ENCODE measurements at places on chromosomes 4 and X. TPM values are rescaled to one million over a fixed set of nuclear protein-coding genes. Genes with fewer than 3 reads are reported as not detected.
A peak's percentile ranks its signal among the peaks of the same experiment; 100 is the strongest.

Gene AKAP4
- not detected for polyA plus RNA-seq

Gene CSN1S1
- 0.12 TPM for polyA plus RNA-seq

Gene FAM9C
- polyA plus RNA-seq, result not detected

Gene UGT2B17
- polyA plus RNA-seq, result 0.08 TPM

Gene GPR78
- polyA plus RNA-seq, result not detected

Gene TMPRSS11A
- not detected for polyA plus RNA-seq

Gene OCIAD1
- 132 TPM for polyA plus RNA-seq

Gene KIAA1210
- polyA plus RNA-seq, result not detected

- DNase-seq, result no peak
These were observed 130.4 kb downstream of the IDS start for GRCh38 chrX:149374751-149375150.

DNA sequence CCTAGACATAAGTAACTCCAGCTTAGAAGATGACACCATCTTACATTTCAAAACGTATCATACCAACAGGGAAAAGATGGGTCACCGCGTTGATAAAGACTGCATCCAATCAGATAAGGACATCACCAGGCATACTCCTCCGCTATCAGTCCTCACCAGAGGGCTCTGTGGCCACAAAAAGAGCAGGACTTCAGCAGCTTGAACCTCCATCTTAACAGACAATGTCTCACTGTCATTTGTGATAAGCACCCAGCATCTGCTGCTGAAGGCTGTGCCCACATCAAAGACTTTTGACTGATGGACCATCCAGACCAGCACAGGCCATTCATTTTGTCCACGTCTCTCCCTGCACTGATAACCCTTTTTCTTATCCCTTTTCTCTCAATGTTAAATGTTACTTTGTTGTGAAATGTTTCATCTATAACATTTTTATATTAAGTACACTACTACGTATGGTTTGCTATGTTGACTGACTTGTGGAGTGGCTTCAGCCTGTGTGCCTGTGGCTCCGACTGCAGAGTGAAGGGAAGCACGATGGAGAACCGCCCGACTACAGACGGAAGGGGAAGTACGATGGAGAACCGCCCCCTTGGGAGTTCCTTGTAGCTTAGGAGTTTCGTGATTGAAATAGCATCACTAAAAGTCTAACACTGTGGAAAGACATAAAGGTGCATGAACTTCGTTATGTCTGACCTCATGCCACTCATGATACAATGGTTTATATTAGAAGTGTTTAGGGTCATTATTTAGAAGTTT is 595.4 kb upstream of the AGA start:
- no peak for DNase-seq

- no peak for DNase-seq
These were observed 298.6 kb downstream of the PABPC4L start for GRCh38 chr4:133903029-133903428.

DNA sequence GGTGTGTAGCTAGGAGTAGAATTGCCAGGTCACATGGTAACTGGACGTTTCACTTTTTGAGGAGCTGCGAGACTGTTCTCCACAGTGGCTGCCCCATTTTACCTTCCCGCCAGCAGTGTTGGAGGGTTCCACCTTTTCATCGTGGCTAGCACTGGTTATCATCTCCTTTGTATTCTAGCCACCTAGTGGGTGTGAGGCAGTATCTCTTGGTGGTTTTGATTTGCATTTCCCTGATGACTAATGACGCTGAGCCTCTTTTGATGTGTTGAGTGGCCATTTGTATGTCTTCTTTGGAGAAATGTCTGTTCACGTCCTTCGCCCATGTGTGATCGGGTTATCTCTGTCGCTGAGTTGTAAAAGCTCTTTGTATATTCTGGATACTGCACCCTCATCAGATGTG is 10.6 kb downstream of the ABCD1 start:
- DNase-seq, result no peak

GRCh38 chr4:176443117-176443516 is 123.4 kb downstream of the SPCS3 start:
- DNase-seq, result no peak

DNA sequence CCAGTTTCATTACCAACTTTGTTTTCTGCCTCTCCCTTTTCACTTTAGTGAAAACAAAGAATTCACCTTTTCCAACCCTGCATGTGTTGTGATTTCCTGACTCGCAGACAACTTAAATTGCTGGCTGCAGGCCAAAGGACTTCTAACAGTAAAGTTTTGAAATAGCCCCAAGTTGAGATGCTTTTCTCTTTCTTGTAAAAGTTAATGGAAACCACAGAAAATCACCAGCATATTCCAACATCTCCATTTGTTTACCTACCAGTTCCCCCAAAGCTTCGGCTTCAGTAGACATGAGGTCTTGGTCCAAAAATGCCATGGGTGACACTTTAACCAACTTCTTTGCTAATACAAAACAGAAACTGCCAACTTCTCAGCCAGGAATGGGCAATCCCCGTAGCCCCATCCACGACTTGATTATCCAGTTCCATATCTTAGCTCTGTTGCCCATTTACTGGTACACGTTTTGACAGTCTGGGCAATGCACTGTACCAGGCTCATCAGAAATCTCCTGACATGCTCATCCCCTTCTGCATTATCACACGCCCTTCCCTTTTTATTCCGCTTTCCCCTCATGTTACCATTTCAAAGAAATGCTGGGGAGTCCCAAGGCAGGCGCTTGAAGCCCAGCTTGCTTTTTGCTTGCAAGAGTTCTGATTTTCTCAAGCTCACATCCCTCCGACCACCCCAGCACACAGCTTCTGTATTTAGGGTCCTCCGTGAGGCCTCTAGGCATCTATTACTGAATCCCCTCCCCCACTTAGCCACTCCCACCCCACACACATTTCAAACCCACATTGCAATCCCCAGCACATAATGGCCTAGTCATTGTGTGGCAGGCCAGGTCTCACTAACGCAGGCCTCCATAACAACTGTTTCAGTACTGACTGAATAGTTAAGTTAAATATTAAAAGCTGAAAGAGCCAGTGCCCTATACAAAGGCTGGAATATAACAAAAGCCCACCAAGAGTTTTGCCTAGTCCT is 137.9 kb upstream of the S100G start:
- no peak for DNase-seq

- DNase-seq, result no peak
These were observed 40.8 kb downstream of the ARSD start for GRCh38 chrX:2888309-2888708.

DNA sequence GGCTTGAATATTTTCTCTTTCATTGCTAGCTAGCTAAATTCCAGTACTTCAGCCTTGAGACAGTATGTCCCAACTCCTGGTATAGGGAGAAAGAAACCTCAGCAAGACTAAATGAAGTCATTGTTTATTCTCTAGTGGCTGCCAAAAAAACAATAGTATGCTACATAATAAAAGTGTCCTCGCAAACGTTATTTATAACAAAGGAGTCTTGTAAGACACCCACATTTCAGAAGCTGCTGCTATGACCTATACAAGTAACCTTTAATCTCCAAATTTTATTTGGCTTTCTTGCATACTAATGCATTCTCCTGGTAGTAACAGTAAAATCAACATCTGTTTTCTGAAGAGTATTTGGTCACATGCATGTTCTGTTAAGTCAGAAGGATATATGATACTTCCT is 28.8 kb downstream of the NEK1 start:
- no peak for DNase-seq

- DNase-seq, result no peak
These were observed 42.4 kb downstream of the ATOH1 start for GRCh38 chr4:93870876-93871458.

- no peak for DNase-seq
These were observed 33.3 kb upstream of the GPC4 start for GRCh38 chrX:133448512-133449076.

DNA sequence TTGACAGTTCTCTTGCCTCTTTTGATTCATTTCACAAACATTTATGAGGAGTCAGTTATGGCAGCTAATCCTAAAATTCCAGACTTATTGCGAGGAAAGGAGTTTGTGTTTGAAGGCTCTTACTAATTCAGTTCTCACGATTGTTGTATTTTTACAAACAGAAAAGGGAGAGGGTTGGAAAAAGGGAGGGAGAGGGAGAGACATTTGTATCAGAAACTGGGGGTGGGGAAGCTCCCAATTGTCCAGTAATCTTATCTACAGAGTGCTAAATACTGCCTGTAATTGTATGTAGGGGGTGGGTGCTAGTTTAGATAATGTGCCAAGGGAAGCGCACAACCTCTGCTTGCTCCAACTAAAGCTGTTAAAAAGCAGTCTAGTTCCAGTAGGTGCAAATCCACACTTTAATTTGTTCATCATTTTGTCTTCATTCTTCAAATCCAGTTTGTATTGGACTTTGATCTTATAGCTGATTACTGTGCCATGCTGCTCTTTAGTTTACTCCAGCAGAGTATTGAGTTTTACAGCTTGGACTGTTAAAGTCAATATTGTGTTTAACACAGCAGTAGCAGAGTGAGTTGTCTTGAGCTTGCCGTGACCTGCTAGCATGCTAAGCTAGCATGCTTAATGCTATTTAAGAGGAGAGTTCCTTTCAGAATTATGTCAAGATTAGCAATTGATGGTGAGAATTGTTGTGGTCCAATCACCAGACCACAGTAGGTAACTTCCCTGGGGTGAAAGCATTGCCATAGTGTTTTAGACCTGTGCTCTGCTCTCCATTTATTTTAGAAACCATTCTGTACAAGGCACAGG is 13.9 kb downstream of the FNIP2 start:
- DNase-seq, result no peak

GRCh38 chr4:55902677-55903076 is 46.1 kb upstream of the CEP135 start:
- no peak for DNase-seq

DNA sequence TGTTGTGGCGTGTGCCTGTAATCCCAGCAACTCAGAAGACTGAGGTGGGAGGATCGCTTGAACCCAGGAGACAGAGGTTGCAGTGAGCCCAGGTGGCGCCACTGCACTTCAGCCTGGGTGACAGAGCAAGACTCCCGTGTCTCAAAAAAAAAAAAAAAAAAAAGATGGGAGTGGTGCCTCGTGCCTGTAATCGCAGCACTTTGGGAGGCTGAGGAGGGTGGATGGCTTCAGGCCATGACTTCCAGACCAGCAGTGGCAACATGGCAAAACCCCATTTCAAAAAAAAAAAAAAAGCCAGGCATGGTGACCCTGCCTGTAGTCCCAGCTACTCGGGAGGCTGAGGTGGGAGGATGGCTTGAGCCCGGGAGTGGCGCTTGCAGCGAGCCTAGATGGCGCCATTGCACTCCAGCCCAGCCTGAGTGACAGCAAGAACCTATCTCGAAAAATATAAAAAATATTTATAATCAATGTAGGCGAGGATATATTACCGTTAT is 27.0 kb downstream of the EIF2S3 start:
- DNase-seq, result peak; percentile 32

DNA sequence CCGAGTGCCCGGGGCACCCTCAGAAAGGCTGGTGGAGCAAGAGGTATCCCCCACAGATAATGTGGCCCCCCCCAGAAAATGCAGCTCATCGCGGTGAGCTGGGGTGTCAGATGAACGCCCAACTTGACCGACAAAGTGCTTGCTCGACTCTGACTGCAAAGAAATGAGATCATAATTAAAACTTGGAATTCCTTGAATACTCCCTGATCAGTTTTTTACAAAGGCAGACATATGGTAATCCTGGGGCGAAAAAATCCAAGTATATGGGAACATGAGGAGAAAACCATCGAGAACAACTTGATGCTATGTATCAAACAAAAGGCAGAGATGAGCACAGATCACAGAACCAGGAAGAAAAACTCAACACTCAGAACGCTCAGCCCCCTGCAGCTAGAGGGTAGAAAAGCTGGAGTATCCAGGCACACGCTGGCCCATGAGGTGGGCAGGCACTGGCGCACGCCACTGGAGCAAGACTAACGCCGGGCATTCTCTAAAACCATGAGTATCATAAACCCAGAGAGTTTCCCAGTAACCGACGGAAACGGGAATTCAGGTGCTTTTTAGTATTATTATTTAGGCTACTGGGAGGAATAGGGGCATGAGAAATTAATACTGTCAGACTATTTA is 127.3 kb downstream of the AFAP1 start:
- no peak for DNase-seq

DNA sequence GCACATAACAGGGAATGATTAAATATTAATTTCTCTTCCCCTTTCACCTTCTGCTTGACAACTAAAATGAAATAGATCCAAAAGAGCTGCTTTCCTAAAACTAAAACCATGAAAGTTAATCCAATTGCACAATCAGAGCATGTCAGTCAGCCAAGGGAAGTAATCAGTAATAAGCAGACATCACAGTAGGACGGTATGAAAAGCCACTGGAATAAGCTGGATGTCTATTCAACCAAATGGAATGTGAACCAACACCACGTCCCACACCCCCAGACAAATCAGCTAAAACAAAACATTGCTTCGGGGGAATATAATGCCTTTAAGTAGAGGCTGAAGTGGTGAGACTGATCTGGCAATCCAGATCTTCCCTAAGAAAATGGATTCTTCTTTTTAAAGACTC is 859.4 kb upstream of the FTHL17 start:
- DNase-seq, result no peak

DNA sequence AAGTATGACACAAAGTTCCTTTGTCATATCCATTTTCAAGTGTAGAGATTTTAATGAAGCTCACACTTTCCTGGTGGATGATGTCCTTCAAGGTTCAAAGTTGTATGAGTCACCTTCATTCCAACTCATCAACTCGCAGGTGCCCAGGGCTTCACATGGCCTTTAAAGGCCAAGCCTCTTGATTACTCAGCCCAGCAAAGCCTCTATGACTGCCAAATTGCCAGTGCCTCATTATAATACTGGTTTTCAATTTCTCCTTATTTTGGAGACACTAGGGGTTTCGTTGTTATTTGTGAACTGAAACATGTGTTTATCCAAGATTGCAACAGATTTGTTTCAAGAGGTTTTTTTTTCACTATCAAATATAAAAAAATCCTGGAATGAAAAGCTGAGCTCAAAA is 45.9 kb upstream of the PPP3CA start:
- DNase-seq, result no peak

DNA sequence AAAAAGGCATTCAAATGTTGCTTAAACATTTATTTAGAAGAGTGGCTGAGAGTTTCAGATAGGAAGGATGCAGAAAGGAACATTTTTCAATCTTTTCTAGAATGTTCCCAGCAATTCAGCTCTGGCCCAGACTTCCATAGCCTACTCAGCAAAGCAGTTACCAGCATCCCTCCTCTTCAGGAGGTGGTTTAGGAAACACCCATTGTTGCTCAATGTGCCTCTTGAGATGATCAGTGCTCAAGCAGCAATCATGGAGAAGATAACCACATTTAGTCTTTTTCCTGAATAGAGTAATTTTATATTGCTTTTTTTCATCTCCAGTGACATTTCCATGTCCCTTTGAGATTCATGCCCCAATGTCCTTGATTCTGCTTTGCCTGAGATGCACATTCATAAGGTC is 328.7 kb upstream of the PPARGC1A start:
- DNase-seq, result no peak

- DNase-seq, result no peak
These were observed 338.1 kb upstream of the SLIT2 start for GRCh38 chr4:19913650-19914049.

DNA sequence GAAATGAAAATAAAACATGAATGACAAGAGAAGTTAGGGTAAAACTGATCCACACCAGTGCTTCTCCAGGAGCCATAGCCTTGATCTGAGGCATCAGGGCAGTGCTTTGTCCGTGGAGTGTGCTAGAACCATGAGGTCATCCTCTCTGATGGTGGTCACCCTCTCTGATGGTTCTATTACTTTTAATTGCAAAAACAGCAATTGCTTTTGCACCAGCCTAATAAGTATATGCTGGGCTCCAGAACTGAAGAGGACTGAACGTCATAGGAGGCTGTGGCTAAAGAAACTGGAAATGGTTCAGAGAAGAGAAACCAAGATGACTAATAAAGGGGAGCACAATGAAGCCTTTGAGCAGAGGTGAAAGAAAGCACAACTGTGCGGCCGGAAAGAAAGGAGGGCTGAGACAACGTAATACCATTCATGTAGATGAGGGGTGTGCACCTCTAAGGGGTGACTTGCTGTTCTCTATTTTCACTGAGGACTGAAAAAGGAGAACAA is 17.0 kb upstream of the TMEM154 start:
- DNase-seq, result no peak

All from heart left ventricle (tissue), 16 donors.